Activated CD8-positive, alpha-beta T cell treated with anti-CD3 and anti-CD28 coated beads for 36 hours (primary cell): ENCODE measurements at places on chromosomes 2 and 18.

GRCh38 chr2:100214265-100214971 lies 72.0 kb upstream of the AFF3 start:
- DNase-seq: no peak

- no peak for DNase-seq
These were observed 60.8 kb downstream of the KIAA2012 start for GRCh38 chr2:202133909-202134265.

DNA sequence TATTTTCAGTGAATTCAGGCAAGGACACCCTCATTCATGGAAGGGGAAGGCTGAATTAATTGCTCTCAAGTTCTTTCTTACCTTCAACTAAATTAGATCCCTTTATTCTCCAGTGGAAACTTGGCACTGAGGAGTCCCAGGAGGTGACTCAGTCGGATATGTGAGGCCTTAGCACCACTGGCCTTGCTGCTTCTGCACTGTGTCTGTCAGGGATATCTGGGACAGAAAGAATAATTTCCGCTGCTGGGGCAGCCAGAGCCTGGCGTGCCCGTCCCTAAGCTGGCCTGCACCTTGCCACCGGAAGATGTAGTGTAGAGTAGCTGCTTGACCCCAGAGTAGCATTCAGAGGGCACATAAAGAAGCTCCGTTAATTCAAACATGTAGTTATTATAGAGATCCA lies 53.4 kb downstream of the LIMS1 start:
- no peak for DNase-seq

GRCh38 chr18:9097349-9097748 lies 5.2 kb upstream of the NDUFV2 start:
- DNase-seq: no peak

GRCh38 chr2:29715655-29716054 lies 205.7 kb downstream of the ALK start:
- no peak for DNase-seq

DNA sequence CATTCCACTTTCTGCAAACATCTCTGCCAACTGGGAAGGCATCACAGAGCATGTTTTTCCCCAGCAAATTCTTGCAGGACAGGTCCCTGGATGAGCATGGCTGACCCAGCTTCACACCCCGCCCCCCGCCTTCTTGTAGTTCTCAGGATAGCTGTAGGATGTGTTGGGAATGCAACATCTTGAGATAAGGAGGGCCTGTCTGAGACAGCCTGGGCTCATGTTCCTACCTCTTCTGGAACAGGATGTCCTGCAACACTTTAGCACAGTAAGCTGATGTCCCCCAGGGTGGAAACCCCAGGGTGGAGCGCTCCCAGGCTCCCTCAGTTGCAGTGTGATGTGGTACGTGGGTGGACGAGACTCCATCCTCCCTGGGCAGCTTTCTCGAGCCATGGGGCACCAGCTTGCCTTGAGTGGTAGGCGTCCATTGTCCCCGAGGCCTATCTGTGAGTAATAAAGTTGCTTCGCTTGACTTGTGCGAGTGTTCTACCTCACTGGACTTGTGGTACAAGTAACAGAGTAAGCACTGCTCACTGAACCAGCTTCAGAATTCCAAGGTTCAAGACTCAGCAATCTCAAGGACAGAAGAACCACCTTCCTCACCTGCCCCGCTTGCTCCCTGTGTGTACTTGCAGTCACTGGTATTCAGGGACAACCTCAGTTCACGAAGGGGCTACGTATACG lies 48.6 kb downstream of the EMX1 start:
- no peak for DNase-seq

DNA sequence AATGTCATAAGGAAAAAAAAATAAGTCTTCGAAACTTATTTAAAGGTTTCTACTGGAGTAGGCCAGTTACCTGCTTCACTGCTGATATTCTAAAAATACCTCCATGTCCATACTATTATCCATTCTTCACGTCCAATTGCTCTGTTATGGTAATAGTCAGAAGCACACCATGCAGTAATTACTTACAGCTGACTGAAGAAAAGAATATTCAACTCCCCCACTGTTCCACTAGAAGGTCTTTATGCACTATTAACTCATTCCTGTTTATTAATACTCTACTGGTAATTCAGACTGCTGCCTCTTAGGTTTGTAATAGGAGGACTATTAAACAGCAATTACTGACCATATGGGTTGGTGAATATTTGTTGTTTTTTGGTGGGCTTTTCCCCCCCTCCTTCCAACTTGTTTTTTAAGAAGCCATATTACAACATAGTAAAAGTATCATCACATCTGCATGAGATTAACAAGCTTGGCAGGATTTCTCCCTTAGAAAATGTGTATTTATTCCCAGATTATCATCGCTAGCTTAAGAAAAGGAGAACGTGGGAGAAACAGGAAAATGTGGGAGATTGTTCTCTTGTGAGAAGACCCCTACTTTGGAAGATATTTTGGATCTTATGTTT lies 806.4 kb upstream of the FANCL start:
- no peak for DNase-seq

- DNase-seq: no peak
These were observed 3.7 kb upstream of the PPP3R1 start for GRCh38 chr2:68256093-68256450.

- no peak for DNase-seq
These were observed 27.1 kb upstream of the SERPINB12 start for GRCh38 chr18:63514888-63515678.

- no peak for DNase-seq
These were observed 278.6 kb downstream of the DSC3 start for GRCh38 chr18:30763902-30764350.

DNA sequence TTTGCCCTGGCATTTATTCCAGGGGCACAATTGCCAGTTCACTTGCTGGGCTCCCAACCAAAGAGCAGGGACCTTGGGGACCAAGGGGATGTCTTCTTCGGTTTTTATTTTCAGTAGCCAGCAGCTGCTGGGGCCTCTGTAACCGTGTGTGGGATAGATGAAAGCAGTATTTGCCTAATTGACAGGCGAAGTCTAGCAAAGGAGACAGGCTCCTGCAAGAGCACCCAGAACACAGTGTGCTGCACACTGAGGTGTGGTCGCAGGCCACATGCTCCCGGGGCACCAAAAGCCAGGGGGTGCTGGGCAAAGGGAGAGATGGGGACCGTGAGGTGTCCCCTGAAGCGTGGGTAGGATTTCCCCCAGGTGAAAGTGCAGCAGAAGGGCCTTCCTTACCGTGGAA lies 5.3 kb downstream of the SAG start:
- no peak for DNase-seq

DNA sequence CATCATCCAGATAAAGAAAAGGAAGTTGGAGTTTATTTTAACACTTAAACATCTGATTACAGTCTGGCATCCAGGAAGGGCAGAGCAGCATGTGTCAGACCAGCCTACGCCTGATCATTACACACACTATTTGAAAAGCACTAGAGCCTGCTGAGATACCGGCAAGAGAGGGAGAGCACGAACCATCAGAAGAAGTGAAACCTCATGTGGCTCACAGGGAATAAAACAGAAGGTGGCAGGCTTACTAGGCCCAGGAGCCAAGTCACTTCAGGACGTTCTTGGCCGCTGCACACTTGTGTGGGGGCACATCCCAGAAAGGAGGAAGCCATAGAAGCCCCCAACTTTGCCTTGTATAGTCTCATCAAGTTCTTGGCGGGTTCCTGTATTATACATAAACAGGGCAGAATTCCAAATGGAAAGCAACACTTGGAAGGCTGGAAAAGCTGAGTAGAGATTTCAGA lies 105.5 kb downstream of the UGGT1 start:
- peak; percentile 12 for DNase-seq

DNA sequence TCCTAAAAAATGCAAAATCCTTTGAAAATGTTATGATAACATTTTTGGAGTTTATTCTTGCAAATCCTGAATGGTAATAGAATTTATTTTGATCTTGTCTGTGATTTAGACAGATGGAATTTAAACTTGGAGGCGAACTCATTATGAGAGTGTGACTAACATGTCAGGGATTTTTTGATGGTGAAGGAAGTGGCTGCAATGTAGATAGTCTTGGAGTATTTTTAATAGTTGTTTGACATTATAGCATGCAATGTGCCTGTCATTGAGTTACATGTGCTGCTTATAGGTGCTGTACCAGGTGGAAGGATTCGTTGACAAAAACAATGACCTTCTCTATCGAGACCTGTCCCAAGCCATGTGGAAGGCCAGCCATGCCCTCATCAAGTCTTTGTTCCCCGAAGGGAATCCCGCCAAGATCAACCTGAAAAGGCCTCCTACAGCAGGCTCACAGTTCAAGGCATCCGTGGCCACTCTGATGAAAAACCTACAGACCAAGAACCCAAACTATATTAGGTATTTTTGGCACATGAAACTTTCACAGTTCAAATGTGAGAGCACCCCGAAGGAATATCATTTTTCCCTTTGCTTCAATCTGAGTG lies 141.8 kb downstream of the MYO1B start:
- no peak for DNase-seq

- no peak for DNase-seq
These were observed 609 bp upstream of the ZNF2 start for GRCh38 chr2:95165030-95165370.

GRCh38 chr18:74268933-74269620 lies 22.7 kb downstream of the CYB5A start:
- DNase-seq: no peak

- DNase-seq: no peak
These were observed 20.5 kb upstream of the OSR1 start for GRCh38 chr2:19378939-19379338.

- no peak for DNase-seq
These were observed 253.5 kb downstream of the DCDC2C start for GRCh38 chr2:3956892-3957291.

DNA sequence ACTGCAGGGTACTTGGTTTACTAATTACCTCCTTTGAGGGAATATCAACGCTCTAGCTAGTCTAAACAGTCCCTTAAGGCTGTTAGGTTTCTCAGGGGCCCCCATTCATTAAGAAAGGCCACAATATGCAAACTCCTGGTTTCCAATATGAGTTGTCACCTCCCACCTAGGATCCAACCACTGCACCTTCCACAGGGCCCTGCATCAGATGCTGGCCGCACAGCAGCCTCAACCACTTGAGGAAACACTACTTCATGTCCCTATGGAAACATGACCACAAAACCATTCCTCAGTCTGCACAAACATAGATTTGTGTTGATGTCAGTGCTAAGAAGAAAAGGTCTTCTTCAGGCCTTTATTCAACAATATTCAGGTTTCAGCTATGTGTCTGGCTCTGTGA lies 40.9 kb downstream of the STAT4 start:
- DNase-seq: peak; percentile 73

GRCh38 chr2:202604699-202605098 lies 30.1 kb upstream of the FAM117B start:
- DNase-seq: no peak

DNA sequence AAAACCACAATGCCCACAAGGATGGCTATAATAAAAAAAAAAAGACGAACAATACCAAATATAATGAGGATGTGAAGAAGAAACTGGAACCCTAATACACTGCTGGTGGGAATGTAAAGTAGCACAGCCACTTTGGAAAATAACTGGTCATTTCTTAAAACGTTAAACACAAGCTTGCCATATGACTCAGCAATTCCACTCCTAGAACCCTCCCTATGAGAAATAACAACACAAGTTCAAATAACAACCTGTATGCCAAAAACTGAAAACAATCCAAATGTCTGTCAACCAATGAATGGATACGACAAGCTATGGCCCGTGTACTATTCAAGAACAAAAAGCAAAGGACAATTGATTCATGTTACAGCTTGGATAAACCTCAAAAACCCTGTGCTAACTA lies 7.0 kb upstream of the ALPK2 start:
- DNase-seq: no peak

GRCh38 chr18:74604361-74604760 lies 6.7 kb downstream of the ZNF407 start:
- no peak for DNase-seq

GRCh38 chr2:62176801-62177200 lies 19.1 kb upstream of the B3GNT2 start:
- no peak for DNase-seq

DNA sequence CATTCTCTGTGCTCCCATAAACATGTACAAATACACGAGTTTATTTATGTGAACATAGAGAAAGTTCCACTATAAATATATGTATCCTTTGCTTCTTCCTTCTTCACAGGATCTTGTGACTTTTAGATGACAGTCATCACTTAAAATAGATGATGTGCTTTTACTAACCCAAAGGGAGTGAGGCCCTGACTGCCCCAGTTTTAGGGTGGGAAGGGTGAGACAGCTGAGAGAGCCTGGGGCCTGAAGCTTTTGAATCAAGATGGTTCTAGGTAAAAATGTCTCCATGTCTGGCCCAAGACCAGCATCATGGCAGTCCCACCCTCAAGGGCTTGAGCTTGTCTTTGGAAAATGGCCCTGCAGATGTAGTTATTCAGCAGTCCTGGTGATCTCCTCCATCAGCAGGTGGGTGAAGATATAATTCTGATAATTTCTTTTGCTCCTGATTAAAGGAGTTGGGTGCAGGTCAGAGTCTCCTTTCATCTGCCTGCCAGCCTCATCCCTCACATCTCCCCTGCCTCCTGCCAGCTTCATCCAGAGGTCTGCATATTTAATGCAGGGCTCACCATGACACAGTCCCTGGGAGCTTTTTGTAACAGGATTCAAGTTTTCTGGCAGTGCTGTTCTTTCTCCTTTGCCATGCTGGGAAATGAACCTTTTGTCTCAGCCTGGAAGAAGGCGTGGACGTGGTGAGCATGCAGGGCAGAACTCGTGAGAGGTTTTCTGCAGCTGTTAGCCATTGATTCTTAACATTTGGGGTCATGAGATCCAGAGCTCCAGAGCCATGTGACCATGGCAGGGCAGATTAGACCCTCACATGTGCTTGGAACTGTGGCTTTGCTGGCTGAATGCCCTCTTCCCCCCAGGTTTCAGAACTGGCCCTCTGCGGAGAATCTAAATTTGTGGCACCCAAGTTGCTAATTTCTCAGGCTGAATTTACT lies 2.7 kb downstream of the HRH4 start:
- no peak for DNase-seq

DNA sequence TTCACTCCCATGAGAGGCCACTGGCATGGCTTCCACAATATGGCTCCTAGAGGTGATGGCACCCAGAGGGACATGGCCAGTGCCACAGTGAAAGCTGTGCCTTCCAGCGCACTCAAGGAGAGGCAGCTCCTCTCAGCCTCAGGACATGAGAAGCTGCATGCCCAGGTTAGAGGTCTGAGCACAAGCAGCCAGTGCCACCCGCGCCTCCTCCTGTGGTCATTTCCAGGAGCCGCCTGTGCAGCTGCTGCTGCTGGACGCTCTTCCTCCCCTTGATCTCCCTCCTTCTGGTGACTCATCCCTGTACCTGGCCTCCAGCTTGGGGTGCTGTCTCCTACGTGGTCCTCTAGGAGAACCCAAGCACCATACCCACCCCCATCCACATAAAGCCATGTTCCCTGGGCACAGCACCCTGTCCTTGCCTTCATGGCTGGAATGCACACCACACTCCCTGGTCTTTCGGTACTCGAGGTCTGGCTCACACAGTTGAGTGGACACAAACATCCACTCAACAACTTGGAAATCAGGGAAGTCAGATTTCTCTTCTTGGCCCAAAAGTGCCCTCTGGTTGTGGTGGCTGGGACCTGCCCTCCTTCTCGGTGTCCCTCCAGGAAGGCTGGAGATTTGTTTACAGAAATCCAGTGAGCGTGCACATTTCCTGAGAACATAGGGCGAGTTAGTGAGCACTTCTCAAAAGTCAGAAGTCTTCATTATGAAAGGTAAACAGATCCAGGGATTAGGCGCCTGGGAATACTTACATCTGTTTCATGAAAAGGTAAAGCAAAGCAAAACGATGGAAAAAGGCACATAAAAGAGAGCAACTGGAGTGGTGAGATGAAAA lies 96.7 kb downstream of the EIPR1 start:
- DNase-seq: no peak

- no peak for DNase-seq
These were observed 275.3 kb downstream of the CDH2 start for GRCh38 chr18:27901424-27902226.

- no peak for DNase-seq
These were observed 462.2 kb downstream of the PIK3C3 start for GRCh38 chr18:42417189-42417588.
